Omental fat pad (tissue), 4 donors: ENCODE measurements at places on chromosomes 7 and 10.
A peak's percentile ranks its signal among the peaks of the same experiment; 100 is the strongest.

DNA sequence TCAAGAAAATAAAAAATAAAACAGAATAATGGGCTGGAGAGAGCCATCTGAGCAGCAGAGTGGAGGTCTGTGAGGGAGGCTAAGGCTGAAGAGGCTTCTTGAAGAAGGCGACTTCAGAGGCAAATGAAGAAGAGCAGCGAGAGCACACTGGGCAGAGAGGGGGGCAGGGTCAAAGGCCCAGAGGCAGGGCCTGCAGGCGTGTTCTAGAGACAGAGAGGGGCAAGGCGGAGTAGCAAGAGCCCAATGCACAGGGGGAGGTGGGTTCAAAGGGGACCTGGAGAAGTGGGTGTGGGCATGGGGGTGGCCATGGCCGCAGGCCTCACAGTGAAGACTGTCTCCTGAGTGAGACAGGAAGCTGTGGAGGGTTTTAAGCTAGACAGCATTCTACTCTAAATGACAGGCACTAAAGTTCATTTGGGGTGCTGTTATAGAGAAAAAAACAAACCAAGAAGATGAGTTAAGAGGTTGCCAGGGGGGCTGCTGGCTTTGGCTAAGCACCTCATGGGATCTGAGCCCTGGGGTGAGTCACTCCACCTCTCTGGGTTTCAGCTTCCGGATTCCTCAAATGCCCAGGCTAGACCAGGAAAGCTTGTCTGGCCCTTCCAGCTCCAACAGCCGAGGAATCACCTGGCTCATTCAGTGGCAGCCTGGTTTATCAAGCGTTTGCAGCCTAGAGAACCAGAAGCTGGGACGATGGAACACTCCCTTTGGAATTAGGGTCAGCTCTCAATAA lies 81.7 kb downstream of the DLG5 start:
- DNase-seq, result no peak

DNA sequence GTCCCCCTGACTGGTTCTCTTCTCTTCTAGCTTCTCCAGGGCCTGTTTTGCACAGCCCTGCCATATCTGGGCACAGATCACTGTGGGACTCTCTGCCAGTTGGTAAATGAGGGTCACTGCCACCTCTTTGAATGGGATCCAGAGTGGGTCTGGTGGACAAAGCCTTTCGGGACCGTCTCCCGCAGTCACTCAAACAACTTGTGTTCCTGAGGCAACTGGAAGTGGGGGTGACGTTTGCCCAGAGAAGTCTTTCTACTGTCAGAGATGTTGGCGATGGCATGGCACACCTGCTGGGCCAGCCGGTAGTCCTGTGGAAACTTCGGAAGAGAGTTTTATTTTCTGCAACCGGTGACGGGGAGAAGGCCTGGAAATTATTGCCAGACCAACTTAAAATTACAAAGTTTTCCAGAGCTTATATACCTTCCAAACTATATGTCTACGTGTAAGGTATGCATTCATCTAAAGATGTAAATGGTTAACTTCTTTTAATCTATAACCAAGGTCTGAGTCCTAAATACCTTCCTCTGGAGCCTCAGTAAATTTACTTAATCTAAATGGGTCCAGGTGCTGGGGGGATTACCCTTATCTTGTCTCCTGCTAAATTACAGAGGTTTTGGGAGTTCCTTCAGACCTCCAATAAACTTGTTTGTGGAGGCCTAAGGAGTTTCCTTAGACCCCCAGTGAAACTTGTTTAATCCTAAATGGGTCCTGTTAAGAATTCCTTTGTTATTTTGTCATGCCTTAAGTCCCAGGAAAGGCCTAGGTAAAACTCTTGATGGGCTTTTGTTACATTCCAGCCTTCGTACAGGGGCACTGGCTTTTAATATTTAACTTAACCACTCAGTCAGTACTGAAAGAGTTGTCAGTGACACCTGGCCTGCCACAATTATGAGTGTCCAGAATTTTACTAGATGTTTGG lies 94.0 kb downstream of the NPSR1 start:
- DNase-seq, result no peak

DNA sequence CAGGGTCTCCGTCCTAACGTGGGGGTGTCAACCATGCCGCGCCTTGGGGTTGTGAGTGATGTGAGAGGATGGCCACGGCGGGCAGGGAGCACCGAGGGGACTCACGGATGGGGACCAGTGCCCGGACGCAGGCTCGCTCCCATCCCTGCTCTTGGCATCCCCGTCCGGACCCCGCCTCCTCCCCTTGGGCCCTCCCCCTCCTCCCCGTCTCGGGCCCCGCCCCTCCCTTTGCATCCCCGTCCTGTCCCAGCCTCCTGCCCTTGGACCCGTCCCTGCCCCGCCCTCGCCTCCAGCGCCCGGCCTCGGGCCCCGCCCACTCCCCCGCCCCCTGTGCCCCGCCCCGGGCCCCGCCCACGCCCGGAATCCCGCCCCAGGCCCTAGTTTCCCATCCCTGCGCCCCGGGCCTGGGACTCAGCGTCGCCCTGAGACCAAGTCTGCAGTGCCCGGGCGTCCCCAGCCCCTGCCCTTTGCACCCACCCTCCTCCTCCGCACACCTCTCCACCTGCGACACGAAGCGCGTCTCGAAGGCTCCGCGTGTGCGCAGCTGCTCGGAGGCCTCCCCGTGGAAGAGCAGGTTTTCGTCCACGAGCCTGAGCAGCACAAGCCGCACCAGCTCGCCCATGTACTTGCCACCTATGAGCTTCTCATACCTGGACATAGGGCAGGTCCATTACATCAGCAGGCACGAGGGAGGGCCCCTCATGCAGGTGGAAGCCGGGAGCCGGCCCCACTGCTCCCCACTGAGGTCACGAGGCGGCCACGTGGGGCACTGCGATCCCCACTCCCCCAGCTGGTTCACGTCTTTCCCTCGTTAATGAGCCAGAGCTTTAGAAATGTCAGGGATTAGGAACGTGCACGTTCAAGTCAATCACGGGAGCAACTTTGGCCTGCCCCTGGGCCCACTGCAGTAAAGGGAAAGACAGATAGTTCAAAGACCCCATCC lies 5.1 kb upstream of the MYL7 start:
- peak; percentile 22 for DNase-seq

DNA sequence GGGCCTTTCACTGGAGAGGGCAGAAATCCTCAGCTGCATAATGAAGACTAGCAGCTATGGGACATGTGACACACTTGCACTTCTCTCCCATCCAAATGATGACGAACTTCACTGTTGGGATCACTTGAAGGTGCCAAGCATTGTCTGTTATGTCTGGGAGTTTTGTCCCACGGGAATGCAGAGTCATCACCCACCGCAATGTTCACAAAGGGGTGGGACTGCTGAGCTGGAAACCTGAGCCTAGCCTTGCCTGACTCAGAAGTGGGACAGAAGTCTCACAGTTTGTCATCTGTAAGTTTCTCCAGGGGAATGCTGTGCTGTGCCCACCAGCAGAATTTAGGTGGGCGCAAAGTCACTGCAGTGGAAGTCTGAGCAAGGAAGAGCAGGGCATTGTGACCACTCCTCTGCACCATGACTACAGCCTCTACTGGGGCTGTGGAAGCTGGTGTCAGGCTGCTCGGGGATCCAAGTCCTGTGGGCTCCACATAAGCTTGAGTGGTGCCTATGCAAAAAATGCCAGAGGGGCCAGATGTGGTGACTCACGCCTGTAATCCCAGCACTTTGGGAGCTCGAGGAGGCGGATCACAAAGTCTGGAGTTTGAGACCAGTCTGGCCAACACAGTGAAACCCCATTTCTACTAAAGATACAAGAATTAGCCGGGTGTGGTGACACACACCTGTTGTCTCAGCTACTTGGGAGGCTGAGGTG lies 472.0 kb upstream of the CNTNAP2 start:
- no peak for DNase-seq

DNA sequence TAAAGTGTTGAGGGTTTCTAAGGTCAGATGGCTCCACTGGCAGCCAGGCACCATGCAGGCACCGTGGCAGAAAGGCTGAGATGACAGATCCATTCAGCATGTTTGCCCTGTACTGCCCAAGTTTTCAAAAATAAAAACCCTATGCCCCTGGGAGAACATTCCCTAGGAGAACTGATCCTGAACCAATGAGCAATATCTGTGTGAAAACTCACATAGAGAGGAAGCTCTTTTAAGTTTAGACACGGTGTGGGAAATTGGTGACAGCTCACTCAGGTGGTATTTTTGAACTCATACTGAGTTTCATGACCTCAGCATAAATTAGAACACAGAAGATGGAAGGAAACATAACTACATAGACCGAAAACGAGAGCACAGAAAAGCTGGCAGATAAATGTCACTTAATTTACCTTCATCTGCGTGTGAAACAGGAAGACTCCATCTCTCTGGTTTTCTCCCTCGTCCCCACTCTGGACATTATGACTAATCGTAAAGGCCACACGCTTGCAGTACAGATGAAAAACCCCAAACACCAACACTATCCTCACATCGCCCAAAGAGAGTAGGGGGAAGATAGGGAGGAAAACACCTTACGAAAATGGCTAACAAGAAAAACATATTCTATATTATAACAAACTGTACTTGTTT lies 127.8 kb downstream of the ICA1 start:
- no peak for DNase-seq

DNA sequence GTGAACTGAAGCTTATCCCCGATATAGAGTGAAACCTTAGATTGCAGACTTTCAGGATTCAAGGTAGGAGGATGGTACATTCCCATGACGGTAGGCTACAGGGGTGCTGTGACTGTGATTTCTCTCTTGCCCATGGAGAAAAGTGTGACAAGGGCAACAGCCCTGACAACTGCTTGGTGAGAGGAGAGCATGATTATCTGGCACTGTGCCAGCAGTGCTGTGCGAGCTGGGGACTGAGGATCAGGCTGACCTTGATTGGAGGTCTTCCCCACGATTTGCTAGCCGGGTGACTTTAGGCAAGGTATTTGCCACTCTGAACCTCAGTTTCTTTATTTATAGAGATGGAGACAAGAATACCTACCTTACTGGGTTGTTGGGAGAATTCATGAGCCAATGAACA lies 229.5 kb downstream of the PTEN start:
- DNase-seq, result no peak

DNA sequence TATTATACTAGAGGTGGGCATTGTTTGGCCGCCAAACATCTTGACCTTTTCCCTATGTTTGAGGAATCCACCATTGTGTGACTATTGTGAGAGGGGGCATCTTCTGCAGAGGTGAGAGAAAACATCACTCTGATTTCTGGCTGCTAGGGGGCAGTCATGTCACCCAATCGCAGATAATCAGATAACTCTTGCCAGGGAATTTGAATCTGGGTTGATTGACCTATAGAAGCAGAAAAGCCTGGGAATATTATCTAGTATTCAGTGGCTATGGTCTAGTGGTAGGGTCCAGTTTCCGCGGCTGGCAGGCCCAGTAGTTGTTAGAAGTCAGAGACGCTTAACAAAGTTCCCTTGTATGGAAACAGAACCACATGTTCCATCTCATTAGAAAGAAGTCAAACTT lies 808.5 kb downstream of the PHTF2 start:
- DNase-seq, result no peak
